Endothelial cell (in vitro differentiated cells): ENCODE measurements at places on chromosomes 1 and 21. TPM values are rescaled to one million over a fixed set of nuclear protein-coding genes. Genes with fewer than 3 reads are reported as not detected.

DNA sequence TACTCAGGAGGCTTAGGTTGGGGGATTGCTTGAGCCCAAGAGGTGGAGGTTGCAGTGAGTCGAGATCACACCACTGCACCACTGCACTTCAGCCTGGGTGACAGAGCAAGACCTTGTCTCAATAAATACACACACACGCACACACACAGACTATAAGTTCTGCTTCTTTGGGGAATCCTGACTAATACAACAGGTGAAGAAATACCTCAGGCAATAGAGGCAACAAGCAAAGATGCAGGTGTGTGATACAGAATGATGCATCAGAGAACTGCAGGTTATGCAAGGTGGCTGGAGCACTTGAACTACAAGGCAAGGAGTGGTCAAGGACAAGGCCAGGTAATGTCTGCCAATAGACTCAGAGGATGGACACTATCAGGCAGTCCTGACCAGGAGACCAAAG, 117.6 kb upstream of the ZNF678 start:
- DNase-seq, result no peak

DNA sequence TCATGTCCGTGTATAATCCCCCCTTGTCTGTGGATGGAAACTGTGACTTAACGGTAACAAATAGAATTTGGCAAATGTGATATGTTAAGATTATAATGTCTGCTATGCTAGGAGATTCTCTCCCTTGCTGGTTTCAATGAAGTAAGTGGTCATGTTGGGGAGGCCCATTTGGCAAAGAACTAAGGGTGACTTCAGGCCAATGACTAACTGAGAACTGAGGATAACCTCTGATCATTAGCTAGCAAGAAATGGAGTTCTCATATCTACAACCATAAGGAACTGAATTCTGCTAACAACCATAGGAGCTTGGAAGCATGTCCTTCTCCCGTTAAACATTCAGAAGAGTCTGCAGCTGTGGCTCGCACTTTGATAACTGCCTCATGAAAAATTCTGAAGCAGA, 2.3 kb downstream of the IFI44L start:
- DNase-seq, result no peak

DNA sequence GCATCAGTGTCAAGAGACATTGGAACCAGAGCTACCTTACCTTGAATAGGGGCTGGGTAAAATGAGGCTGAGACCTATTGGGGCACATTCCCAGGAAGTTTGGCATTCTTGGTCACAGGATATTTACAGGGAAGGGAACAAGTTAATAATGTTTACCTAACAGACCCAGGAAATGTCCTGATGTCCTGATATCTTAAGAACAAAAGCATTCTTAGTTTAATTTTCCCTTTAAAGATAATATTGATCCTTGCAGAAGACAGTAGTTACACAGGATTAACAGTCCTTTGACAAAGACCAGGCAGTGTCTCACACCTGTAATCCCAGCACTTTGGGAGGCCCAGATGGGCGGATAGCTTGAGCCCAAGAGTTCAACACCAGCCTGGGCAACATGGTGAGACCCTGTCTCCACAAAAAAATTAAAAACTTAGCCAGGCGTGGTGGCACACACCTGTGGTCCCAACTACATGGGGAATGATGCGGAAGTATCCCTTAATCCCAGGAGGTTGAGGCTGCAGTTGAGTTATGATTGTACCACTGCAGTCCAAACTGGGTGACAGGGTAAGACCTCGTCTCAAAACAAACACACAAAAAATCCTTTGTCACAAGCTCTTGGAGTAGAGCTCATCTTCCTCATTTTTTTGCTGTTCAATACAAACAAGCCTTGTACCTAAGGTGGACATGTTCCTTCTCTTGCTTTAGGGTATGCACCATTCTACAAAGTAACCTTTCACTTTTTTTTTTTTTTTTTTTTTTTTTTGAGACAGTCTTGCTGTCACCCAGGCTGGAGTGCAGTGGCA, 1.3 kb upstream of the TOMM20 start:
- DNase-seq, result no peak

The MATN1 gene
- 1.7 TPM for total RNA-seq

The SPRR1A gene
- not detected for total RNA-seq
